ENCODE measurements at places on chromosomes 1 and 21. TPM values are rescaled to one million over a fixed set of nuclear protein-coding genes. Genes with fewer than 3 reads are reported as not detected.

Gene OR14K1
- not detected for total RNA-seq

Gene MYBPH
- not detected for total RNA-seq

Gene S100A1
- total RNA-seq, result not detected

Gene FAM163A
- total RNA-seq, result not detected

Gene ANXA9
- total RNA-seq, result not detected

Gene ASPM
- total RNA-seq, result 73.0 TPM

Gene IRF6
- total RNA-seq, result 0.10 TPM

Gene IFI16
- total RNA-seq, result 395 TPM

Gene RIPK4
- total RNA-seq, result not detected

Gene SLC45A3
- not detected for total RNA-seq

Gene SLC25A33
- total RNA-seq, result 2.6 TPM

Gene LCE3D
- total RNA-seq, result not detected

Gene IL24
- total RNA-seq, result not detected

Gene OLFML2B
- total RNA-seq, result not detected

Gene OR2T34
- total RNA-seq, result not detected

Gene SAMD11
- total RNA-seq, result not detected

Gene GPR89A
- 25.6 TPM for total RNA-seq

All from activated CD4-positive, alpha-beta memory T cell treated with anti-CD3 and anti-CD28 coated beads, Interleukin-2, amount 10 ng/mL, durations not matched to agents 7 days and 5 days (primary cell).